H4 (cell line): ENCODE measurements at places on chromosomes 6 and 20. TPM values are rescaled to one million over a fixed set of nuclear protein-coding genes. Genes with fewer than 3 reads are reported as not detected.
A peak's percentile ranks its signal among the peaks of the same experiment; 100 is the strongest.

Gene PHACTR1
- 1.8 and 3.3 TPM in 2 replicates for total RNA-seq

- DNase-seq = peak; percentile 85
These were observed 28.4 kb downstream of the LHFPL5 start for GRCh38 chr6:35833536-35833935.

DNA sequence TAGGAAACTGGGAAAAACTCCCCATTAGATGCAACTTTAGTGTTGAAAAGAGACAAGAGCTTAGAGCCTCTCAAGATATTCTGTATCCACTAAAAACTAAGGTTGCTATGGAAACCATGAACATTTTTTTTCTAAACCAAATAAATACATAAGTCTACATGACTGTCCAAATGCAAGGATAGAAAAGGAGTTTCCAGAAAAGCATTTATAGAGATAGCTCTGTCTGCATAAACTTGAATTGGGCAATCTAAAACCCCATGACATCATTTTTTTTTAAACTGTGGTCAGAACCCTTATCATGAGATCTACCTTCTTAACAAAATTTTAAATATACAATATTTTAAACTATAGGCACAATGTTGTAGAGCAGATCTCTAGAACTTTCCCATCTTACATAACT lies 36.4 kb upstream of the FAM83B start:
- DNase-seq = no peak

- DNase-seq = no peak
These were observed 8.5 kb upstream of the FABP7 start for GRCh38 chr6:122770835-122771601.
